ENCODE measurements at places on chromosomes 5 and 9.
A peak's percentile ranks its signal among the peaks of the same experiment; 100 is the strongest.

- DNase-seq: no peak
Measured at GRCh38 chr5:169695025-169695625, 58.0 kb downstream of the DOCK2 start.

DNA sequence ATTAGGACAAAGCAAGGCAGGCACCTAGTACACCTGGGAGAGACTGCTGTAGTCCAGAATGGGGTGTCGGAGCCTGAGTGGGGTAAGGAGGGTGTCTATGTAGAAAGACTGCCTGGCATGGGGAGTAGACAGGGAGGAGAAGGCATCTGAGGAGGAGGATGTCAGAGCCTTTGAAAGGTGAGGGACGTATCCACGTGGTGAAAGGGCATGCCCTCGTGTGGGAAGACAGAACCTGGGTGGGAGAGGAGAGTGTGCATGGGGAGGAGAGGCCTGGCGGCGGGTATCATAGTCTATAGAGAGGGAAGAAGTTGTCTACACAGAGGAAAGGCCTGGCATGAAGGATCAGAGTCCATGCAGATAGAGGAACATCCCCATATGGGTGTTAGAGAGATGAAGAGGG lies 91.8 kb downstream of the NDFIP1 start:
- no peak for DNase-seq

DNA sequence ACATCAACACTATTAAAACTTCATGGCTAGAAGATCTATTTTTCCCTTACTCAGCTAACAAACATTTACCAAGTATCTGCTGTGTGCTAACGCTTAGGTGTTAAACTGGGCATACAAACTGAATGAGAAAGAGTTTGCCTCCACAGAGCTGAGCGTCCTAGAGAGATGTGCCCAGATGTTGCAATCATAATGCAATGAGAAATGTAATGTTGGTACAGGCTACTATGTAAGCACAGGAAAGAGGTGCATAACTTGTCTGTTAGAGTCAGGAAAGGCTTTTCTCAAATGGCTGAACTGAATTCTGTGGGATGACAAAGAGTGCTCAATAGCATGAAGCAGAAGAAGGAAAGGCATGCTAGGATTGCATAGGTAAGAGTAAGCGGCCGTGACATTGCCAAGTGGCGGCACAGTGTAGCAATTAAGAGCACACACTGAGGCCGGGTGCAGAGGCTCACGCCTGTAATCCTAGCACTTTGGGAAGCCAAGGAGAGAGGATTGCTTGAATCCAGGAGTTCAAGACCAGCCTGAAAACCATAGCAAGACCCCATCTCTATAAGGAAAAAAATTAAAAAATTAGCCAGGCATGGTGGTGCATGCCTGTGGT lies 137.8 kb downstream of the MEF2C start:
- DNase-seq: no peak

DNA sequence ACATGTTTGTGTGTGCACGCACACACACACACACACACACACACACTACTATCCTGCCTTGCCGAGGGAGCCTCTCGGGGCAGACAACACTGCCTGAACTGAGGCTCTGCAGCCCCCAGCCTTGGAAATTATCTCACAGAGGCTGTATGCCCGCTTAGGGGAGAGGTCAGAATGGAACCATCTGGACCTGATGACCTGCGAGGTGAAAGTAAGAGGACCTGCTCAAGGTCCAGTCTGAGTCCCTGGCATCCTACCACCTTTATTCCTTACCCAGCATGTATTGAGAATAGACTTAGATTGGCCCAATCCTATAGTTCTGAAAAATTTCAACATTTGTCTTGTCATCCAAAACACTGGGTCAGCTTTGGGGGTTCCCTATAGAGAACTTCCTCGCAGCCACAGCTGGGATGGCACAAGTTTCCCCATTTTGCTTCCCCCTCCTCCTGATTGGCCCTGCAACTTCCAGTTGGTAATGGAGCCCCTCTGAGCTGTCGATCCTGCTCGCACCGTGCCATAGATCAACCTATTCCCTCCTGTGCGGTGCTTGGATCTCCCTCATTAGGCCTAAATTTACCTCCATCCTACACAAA lies 10.2 kb downstream of the MVB12B start:
- DNase-seq: no peak

GRCh38 chr5:80140496-80140895 lies 105.3 kb downstream of the THBS4 start:
- DNase-seq: peak; percentile 12

DNA sequence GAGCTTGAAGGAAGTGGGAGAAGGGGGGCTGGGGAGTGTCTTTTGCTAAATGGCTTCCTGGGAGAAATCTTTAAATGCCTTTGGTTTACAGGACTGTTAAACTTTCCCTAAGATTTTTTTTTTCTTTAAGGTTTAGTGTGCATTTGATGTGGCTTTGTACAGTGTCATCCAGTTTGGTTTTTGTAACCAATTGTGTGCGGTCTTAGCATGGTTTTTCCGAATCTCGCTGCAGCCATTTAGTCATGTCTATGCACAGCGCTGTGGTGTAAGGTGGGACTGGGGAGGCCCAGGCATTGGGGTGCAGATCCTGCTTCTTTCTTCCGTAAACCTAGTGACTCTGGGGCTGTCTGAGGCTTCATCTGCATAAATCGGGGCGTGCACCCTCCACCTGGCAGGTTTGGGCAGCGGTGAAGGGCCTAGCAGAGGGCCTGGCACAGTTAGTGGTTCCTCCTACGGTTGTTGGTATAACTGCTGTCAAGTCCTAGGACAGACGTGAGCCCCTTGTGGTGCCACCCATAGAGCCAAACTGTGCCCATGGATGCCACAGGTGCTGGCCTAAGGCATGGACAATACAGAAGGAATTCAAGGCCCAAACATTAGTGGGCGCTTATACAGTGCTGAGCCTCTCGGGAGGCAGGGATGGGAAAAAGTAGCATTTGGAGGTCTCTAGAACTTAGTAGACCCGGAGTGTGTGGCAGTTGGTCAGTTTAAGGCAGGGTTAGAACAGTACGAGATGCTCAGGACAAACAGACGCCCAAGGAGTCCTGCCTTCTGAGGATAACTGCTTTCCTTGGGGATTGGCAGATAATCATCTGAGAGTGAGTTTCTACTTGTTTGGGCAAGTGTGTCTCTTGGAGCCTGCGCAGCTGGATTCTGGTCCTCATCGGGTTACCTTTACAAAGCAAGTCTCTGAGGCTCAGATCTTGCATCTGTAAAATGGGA lies 1.5 kb downstream of the PRRC2B start:
- DNase-seq: peak; percentile 81

DNA sequence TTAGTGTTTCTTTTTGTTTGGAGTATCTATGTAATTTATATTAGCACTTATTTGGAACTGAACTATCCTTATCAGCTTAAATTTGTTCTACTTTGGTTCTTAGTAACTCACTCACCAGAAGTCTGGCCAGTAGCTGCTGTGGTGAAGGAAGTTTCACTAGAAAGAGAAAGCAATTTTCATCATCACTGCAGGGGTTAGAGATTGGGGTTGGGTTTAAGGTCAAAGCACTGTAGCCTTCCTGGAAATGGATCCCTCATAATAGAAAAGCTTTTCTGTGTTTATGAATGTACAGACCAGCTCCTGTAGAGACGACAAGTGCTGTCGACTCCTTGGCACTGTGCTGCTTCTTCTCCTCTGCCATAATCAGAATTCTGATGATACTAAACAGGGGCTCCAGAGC lies 22.2 kb downstream of the MROH2B start:
- DNase-seq: no peak

- no peak for DNase-seq
Measured at GRCh38 chr9:87180361-87180760, 233.1 kb upstream of the GAS1 start.

- no peak for DNase-seq
Measured at GRCh38 chr5:179420476-179420875, 75.2 kb upstream of the ADAMTS2 start.

GRCh38 chr9:137108608-137109249 lies 5.8 kb downstream of the DPP7 start:
- no peak for DNase-seq

GRCh38 chr9:34987160-34987901 lies 2.2 kb upstream of the DNAJB5 start:
- no peak for DNase-seq

GRCh38 chr5:76765249-76765648 lies 49.3 kb downstream of the F2R start:
- no peak for DNase-seq

DNA sequence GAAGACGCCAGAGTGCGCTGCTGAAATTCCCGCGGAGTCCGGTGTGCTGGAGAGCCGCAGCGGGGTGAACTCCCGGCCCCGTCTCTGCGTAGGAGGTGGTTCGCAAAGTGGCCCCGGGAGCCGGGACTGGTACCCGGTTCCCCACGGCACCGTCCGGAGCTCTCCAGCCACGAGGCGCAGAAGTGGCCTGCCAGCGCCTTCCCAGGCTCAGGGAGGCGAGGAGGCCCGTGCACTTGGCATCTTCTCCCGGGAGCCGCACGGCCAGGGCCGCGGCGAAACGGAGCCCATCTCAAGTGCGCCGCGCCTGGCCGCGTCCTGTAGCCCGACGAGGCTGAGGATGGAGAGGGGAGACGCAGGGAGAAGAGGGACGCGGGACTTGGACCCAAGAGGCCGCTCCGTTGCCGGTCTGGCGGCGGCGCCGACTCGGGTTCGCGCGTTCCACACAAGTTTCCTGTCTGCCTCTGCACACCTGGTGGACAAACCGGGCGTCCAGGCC lies 1.1 kb upstream of the IRX1 start:
- no peak for DNase-seq

GRCh38 chr9:68966496-68966944 lies 47.4 kb downstream of the PRKACG start:
- DNase-seq: no peak

GRCh38 chr5:1637639-1638481 lies 114.1 kb upstream of the LPCAT1 start:
- no peak for DNase-seq

DNA sequence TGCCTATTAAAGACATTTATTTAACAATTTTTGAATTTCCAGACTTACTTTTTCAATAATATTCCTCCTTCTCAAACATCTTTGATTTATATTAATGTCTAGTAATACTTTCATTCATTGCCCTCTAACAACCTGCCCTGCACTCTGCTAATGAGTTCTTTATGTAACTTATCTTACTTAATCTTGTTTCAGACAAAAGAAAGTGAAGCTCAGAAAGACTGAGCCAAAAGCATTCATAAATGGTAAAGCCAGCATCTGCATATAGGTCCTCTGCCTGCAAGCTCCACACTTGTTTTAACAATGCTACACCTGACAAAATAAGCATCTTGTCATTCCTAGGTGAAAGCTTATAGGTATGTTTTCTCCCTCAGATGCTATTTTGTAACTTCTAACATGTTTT lies 2.4 kb upstream of the TNPO1 start:
- DNase-seq: no peak

DNA sequence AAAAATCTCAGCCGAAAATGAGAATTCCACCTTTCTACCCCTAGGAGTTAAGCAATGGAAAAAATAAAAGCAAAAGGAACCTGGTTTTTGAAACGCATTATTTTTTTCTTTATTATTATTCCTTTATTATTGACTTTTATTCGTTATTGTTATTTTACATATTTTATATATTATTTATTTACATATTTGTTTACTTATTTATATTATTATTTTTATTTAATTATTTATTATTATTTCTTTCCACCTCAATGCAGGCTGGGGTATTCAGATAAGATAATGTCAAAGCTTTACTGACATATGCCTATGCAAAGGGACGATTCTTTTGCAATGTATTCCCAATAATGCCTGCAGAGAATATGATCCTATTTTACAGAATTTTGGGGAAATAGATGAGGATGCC lies 16.7 kb downstream of the UGT3A2 start:
- no peak for DNase-seq

DNA sequence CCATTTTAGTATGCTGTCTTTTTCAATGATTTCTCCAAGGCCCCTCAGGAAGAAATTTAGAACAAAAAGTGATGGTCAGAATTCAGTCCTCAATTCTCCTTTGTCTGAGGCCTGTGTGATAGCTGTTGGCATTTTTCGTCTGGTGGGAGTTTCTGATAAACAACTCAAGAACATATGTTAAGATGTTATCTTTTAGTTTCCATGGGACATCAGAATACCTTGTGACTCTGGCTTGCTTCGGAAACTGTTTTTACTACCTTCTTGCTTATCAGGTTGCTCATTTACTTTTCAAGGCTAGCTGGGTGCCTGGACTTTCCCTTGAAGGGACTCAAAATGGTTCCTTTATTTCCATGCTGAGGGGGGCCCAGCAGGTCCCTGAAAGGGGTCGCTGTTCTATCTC lies 97.2 kb downstream of the INVS start:
- no peak for DNase-seq

GRCh38 chr9:125412166-125412565 lies 150.5 kb downstream of the GAPVD1 start:
- DNase-seq: no peak

- no peak for DNase-seq
Measured at GRCh38 chr5:433836-434235, 9.1 kb upstream of the EXOC3 start.

DNA sequence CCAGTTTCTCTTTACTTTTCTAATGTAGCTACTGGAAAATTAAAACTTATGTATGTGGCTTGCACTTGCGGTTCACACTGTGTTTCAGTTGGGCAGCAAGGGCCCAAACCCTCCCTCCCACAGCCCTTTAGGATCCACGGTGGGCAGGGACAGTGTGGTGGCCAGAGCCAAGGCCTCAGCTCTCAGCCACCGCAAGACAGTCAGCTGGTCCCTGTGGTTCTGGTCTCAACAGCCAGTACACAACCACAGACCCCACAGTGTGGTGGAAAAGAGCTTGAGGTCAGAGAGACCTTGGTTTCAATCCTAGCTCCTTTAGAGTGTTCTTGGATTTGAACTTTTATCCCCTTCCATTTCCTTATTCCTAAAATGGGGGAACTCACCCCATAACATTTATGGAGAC lies 153.0 kb upstream of the SMIM23 start:
- DNase-seq: no peak

GRCh38 chr9:33748633-33749304 lies 46.6 kb upstream of the PRSS3 start:
- peak; percentile 54 for DNase-seq

- no peak for DNase-seq
Measured at GRCh38 chr9:134231330-134231745, 67.0 kb upstream of the RNU6ATAC start.

DNA sequence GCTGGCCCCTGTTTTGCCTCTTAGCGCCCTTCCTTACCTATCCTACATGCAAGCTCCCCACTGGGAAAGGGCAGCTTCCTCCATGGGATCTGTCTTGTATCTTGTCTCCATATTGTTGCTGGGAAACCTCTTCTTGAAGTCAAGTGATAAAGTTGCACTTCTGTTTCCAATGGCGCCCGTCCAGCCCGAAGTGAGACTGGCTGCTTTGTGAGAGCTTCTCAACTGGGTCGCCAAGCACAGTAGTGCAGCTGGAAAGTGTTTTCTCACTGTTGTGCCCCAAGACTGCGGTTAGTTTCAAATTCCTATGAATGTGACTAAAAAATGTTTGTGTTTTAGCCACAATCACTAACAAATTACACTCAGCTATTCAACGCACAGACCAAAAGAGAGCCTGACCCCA lies 506.6 kb upstream of the MPDZ start:
- no peak for DNase-seq

GRCh38 chr9:19188771-19189170 lies 41.7 kb upstream of the DENND4C start:
- DNase-seq: no peak

Measured in activated CD4-positive, alpha-beta T cell treated with anti-CD3 and anti-CD28 coated beads, Interleukin-10, Interleukin-2, amounts not matched to agents 100 ng/mL and 50 ng/mL, durations not matched to agents 16 hours and 8 hours (primary cell).